ENCODE measurements at places on chromosomes 11 and 22. TPM values are rescaled to one million over a fixed set of nuclear protein-coding genes. Genes with fewer than 3 reads are reported as not detected.

DNA sequence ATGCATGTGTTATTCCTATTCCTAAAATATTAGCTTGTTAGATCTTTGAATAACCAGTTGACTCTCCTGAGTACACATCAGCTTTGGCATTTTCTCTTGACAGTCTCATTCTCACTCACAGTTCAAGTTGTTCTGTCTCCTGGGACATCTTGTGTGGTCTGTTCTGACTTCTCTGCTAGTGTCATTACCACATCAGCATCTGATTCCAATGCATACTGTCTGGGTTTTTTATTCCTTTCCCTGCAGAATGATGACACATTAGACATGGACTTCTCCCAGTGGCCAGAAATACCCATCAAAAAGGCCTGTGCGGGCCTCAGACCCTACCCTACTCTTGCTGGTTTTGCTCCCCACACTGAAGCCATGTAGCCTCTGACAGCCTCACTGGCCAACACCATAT is 2.7 kb downstream of the ZNF74 start:
- peak; percentile 16 for DNase-seq

Gene OR5T3
- total RNA-seq = not detected

- DNase-seq = no peak
Observed at GRCh38 chr22:30297991-30298701, 8.8 kb upstream of the CASTOR1 start.

DNA sequence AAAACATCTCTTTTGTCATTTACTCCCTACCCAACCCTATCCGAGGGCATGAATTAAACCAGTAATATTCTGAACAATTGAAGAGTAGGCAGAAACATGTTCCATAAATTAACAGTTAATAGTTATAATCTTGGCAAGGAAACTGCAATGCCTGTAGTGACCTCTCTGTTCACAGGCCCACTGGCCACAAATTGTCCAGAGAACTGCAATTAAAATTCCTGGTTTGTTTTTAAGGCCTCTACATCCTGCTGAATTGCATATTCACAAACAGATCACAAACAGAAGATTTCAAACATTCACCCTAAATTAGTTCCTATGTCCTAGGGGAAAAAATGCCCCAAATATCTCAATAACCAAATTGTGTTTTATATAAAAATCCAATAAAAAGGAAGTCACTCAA is 143.2 kb upstream of the TRPC6 start:
- no peak for DNase-seq

Gene DYNC2H1
- 2.2 TPM for total RNA-seq
